Hematopoietic multipotent progenitor cell treated with erythropoietin and hydrocortisone succinate and interleukin-3 and kit ligand, for 8 days (in vitro differentiated cells): ENCODE measurements at places on chromosomes 3 and 15.
A peak's percentile ranks its signal among the peaks of the same experiment; 100 is the strongest.

DNA sequence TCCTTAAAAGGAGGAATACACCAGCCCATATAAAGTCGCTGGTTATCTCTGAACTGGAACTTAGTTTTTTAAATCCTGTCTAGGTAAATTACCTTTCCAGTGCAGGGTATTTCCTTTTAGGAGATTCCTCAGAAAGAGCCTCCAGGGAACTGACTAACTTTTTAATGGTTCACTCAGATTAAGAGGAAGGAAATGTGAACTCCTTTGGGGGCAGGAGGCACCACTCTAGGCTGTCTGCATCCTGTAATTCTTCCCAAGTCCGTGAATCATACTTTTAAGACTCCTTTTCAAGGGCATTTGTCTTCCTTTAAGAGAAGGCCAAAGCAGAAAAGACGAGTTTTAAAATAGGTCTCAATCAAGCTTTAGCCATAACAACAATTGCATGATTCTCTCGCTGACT lies 871.2 kb upstream of the NR2F2 start:
- DNase-seq: no peak

GRCh38 chr15:65028921-65029735 lies at the start of gene MTFMT:
Gene MTFMT, minus strand, starts transcription at chr15:65029639. Its CDS starts 26 bp downstream, at chr15:65029613.
- DNase-seq: peak; percentile 88

GRCh38 chr3:30401971-30402370 lies 204.4 kb upstream of the TGFBR2 start:
- no peak for DNase-seq

DNA sequence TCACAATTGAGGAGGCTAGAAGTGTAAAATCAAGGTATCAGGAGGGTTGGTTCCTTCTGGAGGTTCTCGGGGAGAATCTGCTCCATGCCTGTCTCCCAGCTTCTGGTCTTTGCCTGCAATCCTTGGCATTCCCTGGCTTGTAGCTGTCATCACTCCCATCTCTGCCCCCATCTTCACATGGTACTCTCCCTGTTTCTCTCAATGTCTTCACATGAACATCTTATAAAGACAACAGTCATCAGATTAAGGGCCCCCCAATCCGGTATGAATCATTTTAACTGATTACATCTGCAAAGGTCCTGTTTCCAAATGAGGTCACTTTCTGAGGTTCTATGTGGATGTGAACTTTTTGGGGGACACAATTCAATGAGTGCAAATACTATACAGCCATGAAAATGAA lies 113.0 kb upstream of the GALNT15 start:
- DNase-seq: no peak

- no peak for DNase-seq
These were observed 14.6 kb upstream of the PLA2G4E start for GRCh38 chr15:42035435-42035761.

DNA sequence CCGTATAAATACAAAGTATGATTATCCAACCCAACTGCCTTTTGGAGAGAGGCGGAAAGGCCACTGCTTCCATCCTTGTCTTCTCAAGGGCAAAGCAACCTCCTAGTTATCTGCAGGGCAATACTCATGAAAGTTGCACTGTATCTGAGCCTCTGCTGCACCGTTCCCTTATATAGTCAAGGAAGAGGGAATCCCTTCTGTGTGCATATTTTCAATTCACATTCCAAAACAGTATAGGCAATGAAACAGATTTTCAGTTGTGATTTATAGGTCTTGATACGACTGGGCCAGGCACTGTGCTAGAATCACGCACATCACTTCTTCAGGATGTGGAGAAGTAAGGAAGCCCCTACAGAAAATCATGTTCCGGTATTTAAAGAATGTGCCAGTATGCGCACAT lies 455.7 kb downstream of the FOXP1 start:
- DNase-seq: no peak

DNA sequence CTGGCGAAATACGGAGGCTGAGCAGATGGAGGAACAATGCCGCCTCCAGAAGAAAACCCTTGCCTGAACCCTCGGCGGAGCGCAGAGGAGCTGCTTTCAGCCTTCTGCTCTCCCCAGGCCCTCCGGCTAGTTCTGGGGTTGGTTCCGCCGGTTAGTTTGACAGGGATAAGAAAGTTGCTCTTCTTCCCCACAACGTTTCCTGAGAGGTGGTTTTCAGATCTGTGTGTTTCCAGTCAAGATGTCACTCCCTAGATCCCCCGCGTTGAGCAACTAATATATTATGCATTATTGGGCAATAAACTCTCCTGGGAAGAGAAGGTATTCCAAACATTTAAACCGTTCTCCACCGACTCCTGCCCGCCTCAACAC lies 551 bp downstream of the NLGN1 start:
- no peak for DNase-seq

- DNase-seq: no peak
These were observed 63.5 kb upstream of the PRR20G start for GRCh38 chr3:127351321-127351720.

- DNase-seq: no peak
These were observed 372.8 kb downstream of the TIGIT start for GRCh38 chr3:114666623-114667022.

- no peak for DNase-seq
These were observed 12.1 kb upstream of the CTSH start for GRCh38 chr15:78956937-78957336.

DNA sequence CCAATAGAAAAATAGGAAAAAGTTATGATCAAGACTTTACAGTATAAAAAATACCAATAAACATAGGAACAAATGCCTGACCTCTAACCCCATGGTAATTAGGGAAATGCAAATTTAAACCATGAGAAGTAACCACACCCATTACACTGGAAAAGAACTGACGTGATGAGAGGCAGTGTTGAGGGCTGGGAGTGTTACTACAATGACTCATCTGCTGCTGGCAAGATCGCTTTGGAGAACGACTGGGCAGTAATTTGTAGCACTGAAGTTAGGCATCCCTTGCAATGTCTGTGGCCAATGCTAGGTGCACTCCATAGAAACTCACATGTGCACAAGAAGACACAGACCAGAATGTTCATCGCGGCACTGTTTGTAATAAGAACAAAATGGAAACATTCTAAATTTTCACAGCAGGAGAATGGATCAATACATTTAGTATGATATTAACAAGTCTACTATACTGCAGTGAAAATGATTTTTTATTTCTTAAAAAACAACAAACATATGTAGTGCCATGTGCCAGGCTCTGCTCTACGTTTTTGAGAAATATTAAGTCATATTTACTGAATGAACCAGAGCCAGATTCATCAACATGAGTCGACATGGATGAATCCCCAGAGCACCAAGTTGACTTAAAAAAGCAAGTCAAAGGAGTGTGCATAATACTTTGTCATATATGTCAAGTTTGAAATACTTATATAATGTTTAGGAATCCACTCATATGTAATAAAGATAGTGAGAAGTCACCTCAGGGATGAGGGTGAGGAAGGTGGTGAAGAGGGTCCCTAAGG lies 37.6 kb upstream of the EPHB3 start:
- peak; percentile 79 for DNase-seq

DNA sequence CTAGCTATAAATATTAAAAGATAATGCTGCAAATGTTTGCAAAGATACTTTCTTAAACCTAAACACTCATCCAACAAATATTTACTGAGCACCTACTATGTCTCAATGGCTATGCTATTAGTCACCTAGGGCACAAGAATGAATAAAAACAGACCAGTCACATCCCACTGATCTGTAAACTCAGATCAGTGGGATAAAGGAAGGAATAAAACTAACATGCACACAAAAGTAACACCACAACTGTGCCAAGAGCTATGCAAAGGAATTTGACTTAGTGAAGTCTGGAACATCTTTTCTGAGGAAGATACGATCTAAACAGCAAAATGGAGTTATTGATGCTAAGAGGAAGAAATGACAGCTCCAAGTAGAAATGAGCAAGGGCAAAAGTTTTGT lies 56.6 kb downstream of the CBLB start:
- no peak for DNase-seq
